ENCODE measurements at places on chromosomes 1 and 21. TPM values are rescaled to one million over a fixed set of nuclear protein-coding genes. Genes with fewer than 3 reads are reported as not detected.

DNA sequence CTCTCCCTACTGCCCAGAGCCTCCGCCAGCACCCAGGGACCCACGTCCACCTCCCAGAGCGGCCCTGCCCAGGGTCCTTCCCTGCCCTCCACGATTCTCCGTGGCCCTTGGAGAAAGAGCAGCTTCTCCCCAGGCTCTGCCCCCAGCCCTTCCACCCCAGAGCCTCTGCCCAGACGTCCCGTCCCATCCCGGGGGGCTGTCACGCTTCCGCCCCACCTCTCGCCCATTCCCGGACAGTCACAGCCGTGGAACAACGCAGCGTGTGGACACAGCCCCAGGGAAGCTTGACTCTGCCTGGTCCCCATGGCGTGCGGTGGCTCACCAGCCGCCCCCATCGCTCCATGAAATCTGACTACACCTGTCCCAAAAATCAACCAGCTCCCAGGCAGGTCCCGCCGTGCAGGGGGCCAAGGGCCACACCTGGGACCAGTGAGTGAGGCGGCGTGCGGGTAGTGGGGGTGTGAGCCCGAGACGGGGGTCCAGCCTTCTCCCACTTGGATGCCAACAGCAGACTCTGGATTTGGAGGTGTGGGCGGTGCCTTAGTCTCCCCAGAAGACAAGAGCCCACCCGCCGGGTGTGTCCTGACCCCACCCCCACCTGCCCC, 12.5 kb upstream of the TTLL10 start:
- peak; percentile 79 for DNase-seq

DNA sequence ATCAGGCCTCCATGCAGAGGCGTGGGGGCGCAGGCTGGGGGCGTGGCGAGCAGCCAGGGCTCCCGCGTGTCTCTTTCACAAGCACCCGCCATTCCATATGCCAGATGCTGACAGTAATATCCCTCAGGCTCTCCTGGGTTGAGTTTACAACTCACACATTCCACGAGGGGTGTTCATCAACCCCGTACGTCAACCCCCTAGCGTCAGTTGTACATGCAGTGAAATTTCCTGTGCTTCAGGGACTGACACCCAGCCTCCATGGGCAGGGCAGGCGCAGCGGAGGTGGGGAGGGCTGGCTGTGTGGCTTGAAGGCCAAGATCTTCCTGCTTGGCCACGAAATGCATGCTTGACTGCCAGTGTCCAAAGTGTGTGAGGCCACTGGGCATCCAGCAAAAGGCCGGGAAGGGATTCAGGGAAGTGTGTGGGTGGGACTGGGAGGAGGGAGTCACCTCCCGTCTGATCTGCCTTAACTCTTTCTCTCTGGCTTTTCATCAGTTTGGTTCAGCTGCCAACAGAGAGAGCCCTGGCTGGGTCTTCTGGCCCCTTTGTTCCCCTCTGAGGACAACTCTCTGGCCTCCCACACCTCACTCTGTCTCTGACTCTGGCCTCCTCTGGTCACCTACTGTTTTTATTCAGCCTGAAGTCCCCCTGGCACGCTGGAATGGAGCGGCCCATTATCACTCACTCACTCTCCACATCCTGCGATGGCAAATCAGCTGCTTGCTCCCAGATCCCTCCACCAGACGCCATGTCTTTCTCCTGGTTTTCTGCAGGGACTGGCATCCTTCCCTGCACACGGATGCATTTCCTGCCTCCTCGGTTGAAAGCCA, 33.8 kb downstream of the CLIC6 start:
- no peak for DNase-seq

DNA sequence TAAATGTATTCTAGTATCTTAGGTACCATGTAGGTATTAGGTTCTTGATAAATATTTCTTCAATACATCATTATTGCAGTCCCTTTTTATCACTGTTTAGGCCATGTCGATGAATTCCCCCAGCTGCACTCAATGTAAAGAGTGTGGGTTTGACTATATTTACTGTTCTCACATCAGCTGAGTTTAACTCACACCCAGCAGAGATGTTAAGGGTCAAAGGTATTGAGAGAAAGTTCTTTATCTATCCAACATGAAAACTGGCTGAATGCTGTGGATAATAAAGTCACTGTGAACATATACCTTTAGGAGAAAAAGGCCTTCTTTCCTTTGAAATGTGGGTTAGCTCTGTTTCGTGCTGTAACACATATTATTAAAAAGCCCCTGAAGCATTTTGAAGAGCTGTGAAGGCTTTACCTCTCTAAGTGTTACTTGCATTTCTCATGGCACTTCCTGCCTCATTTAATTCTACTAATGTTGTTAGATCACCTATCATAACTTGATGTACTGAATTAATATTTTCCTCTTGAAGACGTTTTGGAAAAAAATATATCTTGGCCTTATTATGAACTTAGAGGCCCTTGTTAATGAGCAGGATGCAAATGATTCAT, 19.1 kb upstream of the LYST start:
- no peak for DNase-seq

- DNase-seq: peak; percentile 42
Observed at GRCh38 chr1:43531906-43532584, 1.4 kb downstream of the PTPRF start.

DNA sequence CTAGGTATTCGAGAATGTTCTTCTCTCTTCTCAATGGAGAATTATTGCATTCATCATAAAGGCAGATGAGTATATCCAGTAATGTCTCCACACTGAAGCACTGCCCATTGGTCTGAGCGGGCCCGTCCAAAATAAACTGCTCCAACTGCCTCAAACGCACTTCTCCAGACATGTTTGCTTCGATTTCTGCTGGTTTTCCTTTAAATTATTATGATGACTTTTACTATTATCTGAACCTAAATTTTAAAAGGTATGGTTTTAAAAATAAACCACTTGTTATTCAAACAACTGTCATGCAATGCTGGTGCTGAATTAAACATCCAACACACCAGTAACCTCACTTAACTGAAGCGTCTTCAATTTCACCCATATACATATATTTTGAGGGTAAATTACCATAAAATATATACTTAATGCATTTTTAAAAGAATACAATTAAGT, 1.3 kb downstream of the CDC42BPA start:
- no peak for DNase-seq

DNA sequence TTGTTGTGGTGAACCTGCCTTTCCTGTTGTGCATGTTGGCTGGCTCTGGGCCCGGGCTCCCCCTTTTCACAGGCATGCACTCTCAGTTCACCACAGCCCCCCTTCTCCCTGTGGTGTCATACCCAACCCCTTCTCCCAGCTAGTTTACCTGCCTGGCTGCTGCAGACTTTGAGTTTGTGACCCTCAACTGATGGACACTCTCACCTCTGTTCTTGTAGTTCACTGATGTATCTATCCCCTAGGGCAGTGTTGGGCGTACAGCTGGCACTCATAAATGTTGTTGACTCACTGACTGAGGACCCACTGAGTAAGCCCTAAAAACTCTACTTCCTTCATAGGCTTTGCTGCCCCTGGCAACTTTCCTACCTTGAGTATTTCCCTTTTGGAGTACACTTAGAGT, 54.9 kb downstream of the WDR64 start:
- DNase-seq: no peak

GRCh38 chr1:203353486-203353885, 2.6 kb upstream of the FMOD start:
- DNase-seq: no peak

NECTIN4 gene
- 9.4 TPM for total RNA-seq

GRCh38 chr1:43933386-43934100, at the start of gene ARTN:
ARTN (plus strand) TSS chr1:43933801; CDS start chr1:43935657, 1,856 bp downstream.
- peak; percentile 51 for DNase-seq

DNA sequence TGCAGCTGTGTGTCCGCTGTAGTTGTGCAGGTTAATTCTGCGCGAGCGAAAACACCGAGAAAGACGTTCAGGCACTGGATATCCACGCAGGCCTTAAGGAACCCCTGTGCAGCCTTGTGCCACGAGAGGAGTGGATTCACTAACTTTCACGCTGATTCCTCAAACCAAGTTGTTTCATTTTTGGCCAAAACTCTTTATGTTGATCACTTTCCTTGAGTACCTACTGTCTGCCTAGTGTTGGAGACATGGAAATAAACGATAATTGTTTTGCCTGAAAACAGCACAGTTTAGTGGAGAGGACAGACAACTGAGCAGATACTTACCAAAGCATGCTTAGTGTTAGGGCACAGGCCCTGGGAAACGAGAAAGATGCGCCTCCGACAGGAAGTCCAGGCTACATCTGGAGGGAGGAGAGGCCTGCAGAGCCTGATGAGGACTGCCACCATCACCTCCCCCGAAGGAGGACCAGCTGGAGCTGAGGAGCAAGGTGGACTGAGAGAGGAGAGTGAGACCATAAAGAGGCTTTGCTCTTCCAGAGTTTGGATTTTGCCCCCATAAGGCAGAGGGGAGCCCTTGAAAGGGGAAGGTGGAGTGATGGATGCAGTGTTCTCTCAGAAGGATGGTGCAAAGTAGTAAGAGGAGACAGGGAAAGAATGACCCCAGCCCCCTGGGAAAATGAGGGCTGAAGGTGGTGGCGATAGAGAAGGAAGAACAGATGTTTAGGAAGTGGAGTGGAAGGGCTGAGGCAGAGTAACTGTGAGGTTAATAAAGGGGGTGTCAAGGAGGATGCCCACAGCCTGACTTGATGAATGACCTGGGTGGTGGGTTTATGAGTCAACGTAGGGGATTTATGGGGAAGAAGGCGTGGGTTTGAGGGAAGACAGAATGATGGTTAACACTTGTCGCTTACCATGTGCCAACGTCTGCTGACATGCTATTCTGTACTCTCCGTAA, 956 bp upstream of the SCAF4 start:
- DNase-seq: no peak

GRCh38 chr1:182527680-182528079, 61.4 kb downstream of the RNASEL start:
- no peak for DNase-seq

DNA sequence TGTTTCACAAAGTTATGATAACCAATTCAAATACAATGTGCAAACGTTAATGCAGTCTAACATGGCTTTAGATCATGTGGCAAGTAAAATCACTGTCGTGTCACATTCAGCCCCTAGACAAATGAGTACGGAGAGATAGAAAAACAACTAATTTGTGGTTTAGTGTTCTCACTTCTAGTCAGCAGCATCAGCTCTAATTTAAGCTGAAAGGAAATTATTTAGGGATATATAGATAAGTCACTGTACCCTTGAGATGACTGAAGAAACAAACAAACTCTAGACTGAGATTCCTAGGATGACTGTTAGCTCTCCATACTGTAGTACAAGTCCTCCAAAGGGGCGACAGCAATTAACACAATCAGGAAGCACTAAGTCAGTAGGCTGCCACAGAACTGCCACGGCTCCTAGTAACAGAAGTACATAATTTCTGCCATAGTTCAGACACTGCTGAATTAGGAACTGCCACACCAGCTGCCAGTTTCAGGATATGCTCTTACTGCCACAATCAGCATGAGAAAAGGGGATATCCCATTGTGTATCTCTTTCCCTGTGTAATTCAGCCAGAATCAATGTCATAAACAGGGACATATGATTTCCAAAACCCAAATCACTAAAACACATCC, 150.4 kb upstream of the NEGR1 start:
- no peak for DNase-seq

- DNase-seq: no peak
Observed at GRCh38 chr1:220528679-220529501, 954 bp downstream of the MARK1 start.

MAN1C1 gene
- total RNA-seq: 18.4 TPM

GRCh38 chr1:237562242-237562823, 328.4 kb downstream of the ZP4 start:
- no peak for DNase-seq

FCGR2B gene
- 7.1 TPM for total RNA-seq

ADGRL4 gene
- 13.6 TPM for total RNA-seq

C4BPB gene
- 9.7 TPM for total RNA-seq

- peak; percentile 62 for DNase-seq
Observed at GRCh38 chr1:150973836-150974579, 627 bp downstream of the CERS2 start.

C8B gene
- 9.6 TPM for total RNA-seq

- DNase-seq: peak; percentile 94
Observed at GRCh38 chr1:85580872-85581801, 576 bp downstream of the CCN1 start.

DNA sequence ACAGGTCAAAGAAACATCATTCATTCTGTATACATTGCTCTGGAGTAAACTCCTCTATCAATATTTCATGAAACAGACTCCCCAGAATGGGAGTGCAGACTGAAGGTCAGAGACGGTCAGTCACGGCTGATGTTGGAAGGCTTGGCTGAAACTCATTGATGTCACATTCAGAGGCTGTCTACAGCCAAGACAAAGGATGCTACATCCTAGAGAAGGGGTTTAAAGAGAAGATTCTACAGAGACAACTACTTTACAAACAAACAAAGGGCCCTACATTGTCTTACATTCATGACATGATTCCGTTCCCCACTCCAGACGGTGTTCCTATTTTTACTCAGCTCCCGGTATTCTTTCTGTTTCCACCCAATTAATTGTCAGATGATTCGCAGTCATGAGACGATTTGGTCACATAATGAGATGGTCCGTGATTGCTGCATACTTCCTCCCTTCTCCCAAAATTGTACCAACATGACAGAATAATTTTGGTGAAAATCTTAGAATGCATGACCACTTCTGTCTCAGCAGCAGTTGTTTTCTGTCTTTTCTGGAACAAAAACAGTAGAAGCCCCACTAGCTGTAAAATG, 73.8 kb upstream of the VAV3 start:
- no peak for DNase-seq

- DNase-seq: peak; percentile 57
Observed at GRCh38 chr1:48470481-48470855, 1.5 kb downstream of the SPATA6 start.

GRCh38 chr1:79105500-79105899, 99.0 kb upstream of the ADGRL4 start:
- DNase-seq: no peak

KRTAP11-1 gene
- not detected for total RNA-seq

GRCh38 chr1:174324939-174325338, 122.8 kb upstream of the GPR52 start:
- DNase-seq: no peak

GRCh38 chr1:26996024-26996423, 2.5 kb downstream of the TRNP1 start:
- no peak for DNase-seq

DNA sequence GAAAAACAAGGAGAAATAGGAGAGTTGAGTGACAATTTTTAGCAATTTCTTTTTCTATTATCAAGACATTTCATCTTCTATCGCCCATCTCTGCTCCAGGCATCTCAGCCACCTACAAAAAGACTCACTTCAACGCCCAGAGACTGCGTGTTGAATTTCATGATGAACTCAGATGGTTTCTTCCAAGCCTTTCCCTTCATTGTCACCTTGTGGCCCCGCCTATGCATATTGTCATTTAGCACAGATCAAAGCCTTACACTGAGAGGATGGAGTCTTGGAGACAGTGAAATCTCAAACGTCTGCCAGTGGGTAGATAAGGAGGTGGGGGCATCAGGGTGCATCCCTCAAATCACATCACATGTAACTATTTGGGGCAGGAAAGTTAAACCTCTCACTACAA, 319.4 kb downstream of the SIPA1L2 start:
- DNase-seq: no peak

- no peak for DNase-seq
Observed at GRCh38 chr1:243465081-243465480, 209.2 kb downstream of the SDCCAG8 start.

OR2W3 gene
- total RNA-seq: not detected

GRCh38 chr1:78385744-78386462, 104.9 kb upstream of the PTGFR start:
- DNase-seq: no peak

GRCh38 chr1:6392809-6393399, 663 bp downstream of the ACOT7 start:
- DNase-seq: no peak

SDCCAG8 gene
- 134 TPM for total RNA-seq

LRRIQ3 gene
- total RNA-seq: 0.31 TPM

AMY1C gene
- 14.7 TPM for total RNA-seq

- DNase-seq: no peak
Observed at GRCh38 chr1:15459771-15460707, 3.5 kb downstream of the CELA2A start.

Measured in upper lobe of left lung (tissue), 6 donors.